ENCODE measurements at places on chromosomes 1 and 21.

GRCh38 chr1:24237750-24238395, 50.8 kb upstream of the IFNLR1 start:
- no peak for DNase-seq

GRCh38 chr1:184002071-184002470, 35.5 kb downstream of the COLGALT2 start:
- no peak for DNase-seq

DNA sequence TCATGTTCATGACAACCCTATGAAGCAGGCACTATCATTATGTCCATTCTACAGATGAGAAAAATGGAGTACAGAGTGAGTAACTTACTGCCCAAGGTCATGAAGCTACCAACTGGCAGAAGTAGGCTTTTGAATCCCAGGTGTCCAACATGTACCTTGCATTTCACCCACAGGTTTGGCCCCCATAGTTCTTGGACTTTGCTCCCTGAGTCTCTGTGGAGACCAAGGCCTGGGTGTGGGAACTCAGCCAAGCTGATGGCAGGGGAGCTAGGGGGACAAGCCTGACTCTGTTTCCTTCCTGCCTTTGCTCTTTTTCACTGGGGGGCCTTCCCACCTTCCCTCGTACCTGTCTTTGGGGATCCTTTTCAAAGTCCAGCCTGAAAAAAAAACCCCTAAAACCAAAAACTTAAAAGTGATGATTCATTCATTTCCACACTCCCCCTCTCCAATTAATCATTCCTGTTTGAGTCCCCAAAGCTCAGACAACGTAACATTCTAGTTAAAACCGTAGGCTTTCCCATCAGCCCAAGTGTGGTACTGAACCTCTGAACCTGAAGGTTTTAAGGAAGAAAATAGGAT, 8.5 kb upstream of the TTC22 start:
- no peak for DNase-seq

- peak; percentile 64 for DNase-seq
These were observed 884 bp downstream of the H3-3A start for GRCh38 chr1:226063224-226063976.

DNA sequence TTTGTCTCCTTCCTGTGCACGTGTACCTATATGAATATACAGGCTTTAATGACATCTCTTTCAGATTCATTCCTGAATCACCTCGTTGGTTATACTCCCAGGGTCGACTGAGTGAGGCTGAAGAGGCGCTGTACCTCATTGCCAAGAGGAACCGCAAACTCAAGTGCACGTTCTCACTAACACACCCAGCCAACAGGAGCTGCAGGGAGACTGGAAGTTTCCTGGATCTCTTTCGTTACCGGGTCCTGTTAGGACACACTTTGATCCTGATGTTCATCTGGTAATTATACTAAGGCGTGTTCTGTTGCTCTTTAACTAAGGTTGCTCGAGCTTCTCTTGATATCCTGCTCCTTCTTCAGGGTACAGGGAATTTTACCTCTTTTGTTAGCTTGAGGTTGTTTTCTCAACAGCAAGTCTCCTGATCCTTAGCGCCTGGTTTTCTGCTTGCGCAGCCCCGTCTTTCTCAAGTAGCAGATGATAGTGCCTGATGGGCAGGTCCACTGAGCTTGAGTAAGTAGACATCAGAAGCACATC, 55.1 kb downstream of the SLC22A15 start:
- DNase-seq = no peak

GRCh38 chr1:67489643-67490042, 59.4 kb upstream of the SERBP1 start:
- DNase-seq = no peak

GRCh38 chr1:209808059-209808581, 2.2 kb upstream of the IRF6 start:
- DNase-seq = no peak

DNA sequence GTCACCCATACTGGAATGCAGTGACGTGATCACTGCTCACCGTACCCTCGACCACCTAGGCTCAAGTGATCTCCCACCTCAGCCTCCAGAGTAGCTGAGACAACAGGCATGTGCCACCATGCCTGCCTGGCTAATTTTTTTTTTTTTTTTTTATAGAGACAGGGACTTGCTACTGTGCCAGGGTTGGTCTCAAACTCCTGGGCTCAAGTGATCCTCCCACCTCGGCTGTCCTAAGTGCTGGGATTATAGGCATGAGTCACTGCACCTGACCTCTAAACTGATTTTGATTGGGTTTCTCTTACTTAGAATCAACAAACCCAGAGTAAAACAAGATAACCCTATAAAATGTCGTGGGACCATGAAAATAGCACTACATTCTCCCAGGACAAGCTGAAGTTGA, 112.0 kb downstream of the UBE2U start:
- no peak for DNase-seq

DNA sequence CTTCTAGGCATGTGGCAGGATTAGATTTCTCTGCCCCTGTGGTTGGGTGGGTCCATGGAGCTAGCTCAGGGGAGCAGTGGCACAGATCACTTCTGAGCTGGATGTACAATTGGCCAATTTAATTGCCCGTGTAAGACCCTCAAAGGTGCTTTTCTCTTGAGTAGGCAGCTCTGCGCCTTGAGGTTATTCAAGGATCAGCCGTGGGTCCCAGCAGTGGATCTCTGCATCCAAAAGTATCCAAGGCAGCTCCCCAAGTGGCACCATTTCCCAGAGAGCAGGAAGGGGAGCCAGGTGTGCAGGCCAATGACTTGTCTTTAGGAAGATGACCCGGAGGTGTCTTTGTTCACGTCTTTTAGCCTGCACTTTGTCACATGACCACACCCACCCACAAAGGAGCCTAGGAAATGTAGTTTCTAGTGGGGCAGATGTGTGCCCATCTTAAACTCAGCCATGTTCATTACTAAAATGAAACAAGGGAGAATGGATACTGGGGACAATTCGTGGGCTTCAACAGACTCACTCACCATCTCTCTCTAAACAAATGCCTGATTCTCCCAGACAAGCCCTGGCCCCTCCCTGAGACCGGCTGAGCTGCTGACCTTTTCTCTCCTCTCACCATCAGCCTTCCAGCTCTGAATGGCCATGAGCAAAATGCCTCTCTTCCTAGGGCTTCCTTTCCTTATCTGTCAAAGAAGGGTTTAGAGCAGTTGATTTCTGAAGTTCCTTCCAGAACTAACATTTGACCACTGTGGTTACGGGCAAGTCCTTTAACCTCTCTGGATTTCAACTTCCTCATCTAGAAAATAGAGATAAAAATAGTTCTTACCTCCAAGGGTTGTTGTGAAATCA, 41.4 kb upstream of the TENT5C start:
- DNase-seq = no peak

DNA sequence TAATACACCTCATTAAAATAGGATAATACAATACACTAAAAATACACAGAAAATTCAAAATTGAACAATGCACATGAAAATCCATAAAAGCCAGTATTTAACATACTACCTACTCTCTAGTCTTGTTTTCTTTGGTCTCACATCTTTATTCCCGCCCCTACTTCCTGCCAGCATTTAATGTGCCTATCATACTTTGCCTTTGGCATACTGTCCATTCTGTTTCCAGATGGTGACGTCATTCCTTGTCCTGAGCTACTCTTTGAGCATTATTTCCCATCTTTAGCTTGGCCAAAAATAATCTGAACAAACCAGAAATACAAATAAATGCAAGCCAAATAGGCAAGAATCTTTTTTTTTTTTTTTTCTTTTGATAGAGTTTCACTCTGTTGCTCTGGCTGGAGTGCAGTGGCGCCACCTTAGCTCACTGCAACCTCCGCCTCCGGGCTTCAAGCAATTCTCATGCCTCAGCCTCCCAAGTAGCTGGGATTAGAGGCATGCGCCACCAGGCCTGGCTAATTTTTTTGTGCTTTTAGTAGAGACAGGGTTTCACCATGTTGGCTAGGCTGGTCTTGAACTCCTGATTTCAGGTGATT, 4.4 kb downstream of the HFM1 start:
- DNase-seq = no peak

DNA sequence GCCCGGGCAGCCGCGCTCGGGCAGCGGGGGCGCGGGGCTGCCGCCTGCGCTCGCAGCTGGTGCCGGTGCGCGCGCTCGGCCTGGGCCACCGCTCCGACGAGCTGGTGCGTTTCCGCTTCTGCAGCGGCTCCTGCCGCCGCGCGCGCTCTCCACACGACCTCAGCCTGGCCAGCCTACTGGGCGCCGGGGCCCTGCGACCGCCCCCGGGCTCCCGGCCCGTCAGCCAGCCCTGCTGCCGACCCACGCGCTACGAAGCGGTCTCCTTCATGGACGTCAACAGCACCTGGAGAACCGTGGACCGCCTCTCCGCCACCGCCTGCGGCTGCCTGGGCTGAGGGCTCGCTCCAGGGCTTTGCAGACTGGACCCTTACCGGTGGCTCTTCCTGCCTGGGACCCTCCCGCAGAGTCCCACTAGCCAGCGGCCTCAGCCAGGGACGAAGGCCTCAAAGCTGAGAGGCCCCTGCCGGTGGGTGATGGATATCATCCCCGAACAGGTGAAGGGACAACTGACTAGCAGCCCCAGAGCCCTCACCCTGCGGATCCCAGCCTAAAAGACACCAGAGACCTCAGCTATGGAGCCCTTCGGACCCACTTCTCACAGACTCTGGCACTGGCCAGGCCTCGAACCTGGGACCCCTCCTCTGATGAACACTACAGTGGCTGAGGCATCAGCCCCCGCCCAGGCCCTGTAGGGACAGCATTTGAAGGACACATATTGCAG, 3.0 kb downstream of the ARTN start:
- no peak for DNase-seq

DNA sequence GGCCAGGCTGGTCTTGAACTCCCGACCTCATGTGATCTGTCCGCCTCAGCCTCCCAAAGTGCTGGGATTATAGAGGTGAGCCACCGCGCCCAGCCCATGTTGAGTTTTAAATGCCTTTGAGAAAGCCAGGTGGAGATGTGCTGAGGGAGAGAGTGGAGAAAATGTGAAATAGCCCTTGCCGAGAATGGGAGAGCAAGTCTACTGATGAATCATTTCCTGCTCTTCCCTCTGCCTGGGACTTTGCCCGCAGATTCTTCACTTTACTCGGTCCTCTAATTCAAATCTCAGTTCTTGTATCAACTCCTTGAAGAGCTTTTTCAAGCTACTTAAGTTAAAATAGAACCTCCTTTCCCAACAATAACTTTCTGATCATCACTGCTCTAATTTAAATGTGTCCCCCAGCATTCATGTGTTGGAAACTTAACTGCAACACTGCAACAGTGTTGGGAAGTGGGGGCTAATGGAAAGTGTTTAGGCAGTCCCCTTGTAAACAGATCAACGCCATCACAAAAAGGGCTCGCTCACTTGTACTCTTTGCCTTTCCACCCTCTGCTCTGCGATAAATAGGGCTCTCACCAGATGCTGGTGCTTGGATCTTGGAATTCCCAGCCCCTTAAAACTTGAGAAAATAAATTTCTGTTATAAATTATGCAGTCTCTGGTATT, 27.8 kb downstream of the OSBPL9 start:
- DNase-seq = no peak

DNA sequence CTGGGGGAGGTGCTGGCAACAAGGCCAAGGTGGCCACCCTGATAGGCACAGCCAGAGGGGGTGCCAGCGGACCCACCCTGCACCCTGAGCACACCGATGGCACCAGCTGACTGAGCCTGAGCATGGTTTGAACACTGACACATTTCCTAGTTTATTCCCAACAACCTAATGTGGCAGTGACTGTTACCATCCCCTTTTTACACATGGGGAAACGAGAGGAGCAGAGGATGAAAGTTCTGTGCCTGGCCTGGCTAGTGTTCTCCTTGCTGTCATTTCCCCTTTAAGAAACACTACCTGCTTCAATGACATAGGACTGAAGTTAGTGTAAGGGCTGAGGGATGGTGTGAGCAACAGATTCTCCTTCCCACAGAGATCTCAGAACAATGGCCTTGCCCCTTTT, 15.3 kb downstream of the CLDN14 start:
- no peak for DNase-seq

DNA sequence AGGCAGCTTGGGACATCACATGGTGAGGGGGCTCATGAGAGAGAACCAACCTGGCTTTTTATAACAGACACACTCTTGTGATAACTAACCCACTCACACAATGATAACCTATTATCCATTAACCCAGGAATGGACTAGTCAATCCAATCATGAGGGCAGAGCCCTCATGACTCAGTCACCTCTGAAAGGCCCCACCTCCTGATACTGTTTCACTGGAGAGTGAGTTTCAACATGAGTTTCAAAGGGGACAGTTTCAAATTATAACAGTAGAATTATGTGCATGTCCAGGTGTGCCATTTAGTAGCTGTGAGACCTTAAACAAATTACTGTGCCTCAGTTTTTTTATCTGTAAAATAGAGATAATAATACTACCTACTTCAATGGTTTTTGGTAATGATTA, 47.6 kb upstream of the PPP2R5A start:
- DNase-seq = no peak

GRCh38 chr1:155522069-155522468, 40.5 kb downstream of the ASH1L start:
- DNase-seq = no peak

GRCh38 chr1:28864695-28865094, 49.7 kb upstream of the EPB41 start:
- no peak for DNase-seq

- DNase-seq = no peak
These were observed 101.0 kb downstream of the SPATA46 start for GRCh38 chr1:162275622-162276175.

DNA sequence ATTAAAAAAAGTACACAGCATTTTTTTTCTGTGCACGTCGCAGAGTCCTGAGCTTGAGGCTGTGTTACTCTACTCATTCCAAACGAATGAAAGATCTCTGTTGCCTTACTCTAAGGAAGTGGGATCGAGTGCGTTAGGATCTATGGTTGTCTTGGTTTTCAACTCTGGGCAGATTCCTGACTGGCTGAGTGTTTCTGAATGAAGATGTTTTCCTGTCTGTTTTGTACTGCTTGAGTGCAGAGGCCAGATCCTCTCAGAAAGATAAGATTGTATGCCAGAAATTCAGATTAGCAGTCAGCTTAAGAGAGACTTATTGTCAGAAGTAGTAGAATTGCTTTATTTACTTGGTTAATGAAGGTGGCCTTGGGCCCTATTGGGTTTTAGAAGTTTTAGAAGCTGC, 14.0 kb downstream of the PLA2G2E start:
- DNase-seq = no peak

GRCh38 chr1:25467193-25467592, 36.5 kb downstream of the MACO1 start:
- DNase-seq = no peak

GRCh38 chr1:66003690-66004089, 211.0 kb downstream of the PDE4B start:
- DNase-seq = no peak

DNA sequence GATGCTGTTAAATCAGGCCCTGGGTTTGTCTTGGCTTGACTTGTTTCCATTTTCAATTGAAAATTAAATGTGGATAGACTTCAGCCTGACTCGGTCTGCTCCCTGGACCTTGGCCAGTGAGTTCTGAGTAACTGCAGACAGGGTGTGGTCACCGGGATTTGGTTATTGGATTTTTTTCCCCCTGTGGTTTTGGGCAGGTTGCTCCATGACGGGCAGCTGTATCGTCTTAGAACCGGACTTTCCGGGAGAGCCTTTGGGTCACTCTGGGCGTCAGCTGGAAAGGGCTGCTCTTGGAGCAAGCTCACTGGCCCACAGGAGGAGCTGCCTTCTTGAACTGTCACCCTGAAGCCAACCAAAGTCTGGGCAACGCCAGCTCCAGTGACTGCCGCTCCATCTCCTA, 75.0 kb downstream of the CLIC6 start:
- no peak for DNase-seq

GRCh38 chr1:158998781-158999161, 10.9 kb upstream of the IFI16 start:
- DNase-seq = peak; percentile 65

- no peak for DNase-seq
These were observed 96.9 kb downstream of the PAPPA2 start for GRCh38 chr1:176559878-176560277.
